ENCODE measurements at places on chromosomes 4 and X.

DNA sequence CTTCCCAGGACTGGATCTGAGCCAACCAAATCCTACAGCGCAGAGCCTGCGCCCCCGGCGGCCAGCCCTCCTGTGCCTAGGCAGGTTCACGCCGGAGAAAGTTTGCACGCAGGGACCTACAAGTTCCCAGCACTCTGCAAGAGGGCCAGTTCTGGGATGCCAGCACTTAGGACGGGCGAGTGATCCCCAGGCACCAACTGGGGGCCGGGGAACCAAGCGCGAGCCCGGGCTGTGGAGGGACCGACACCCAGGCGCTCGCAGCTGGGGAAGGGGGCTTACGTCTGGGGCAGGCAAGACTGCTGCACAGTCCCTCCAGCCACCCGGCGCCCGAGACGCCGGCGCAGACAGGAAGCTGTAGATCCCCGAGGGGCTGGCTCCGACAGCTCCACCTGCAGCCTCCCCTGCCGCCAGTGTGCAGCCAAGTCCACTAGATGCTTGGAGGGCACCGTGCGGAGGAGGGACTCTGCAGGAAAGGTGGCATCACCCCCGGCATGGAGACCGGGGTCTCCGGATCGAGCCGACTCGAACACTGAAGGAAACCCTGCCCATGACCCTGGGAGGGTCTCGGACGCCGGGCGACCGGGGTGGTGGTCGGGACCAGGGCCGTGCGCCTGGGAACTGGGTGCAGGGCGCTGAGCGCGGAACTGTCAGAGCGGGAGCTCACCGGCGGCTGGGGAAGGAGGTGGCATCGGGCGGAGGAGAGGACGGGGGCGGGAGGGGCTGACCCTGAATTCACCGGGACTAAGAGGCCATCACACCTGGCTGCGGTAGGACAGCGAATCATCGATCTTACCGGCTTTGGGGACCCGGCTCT lies 566 bp downstream of the CORIN start:
- no peak overlapping the region for H3K27ac ChIP-seq
- no peaks in the 10 kb centered on the region for H3K27me3 ChIP-seq
- peak; percentile 68 for DNase-seq
- peak overlapping the region; percentile 41 for H3K4me3 ChIP-seq
- peaks cover 6% of the 10 kb centered on the region for H3K4me1 ChIP-seq

GRCh38 chrX:43165343-43165920 lies 387.5 kb upstream of the PPP1R2C start:
- DNase-seq, result no peak
- no peak overlapping the region for H3K27ac ChIP-seq
- H3K27me3 ChIP-seq, result no peaks in the 10 kb centered on the region
- no peaks in the 10 kb centered on the region for H3K36me3 ChIP-seq

GRCh38 chrX:31551913-31552312 lies 480.1 kb upstream of the FTHL17 start:
- H3K36me3 ChIP-seq, result no peaks in the 10 kb centered on the region
- DNase-seq, result no peak
- no peaks in the 10 kb centered on the region for H3K27me3 ChIP-seq
- H3K4me1 ChIP-seq, result no peaks in the 10 kb centered on the region
- no peak overlapping the region for H3K27ac ChIP-seq

- DNase-seq, result no peak
- H3K27ac ChIP-seq, result no peak overlapping the region
- no peak overlapping the region for H3K4me3 ChIP-seq
- peaks cover 29% of the 10 kb centered on the region for H3K36me3 ChIP-seq
These were observed 9.7 kb downstream of the RAP2C start for GRCh38 chrX:132209527-132209926.

- no peak overlapping the region for H3K4me3 ChIP-seq
- peaks cover 22% of the 10 kb centered on the region for H3K4me1 ChIP-seq
- H3K27ac ChIP-seq, result peak overlapping the region; percentile 23
- no peaks in the 10 kb centered on the region for H3K27me3 ChIP-seq
These were observed 58.0 kb downstream of the SH3BGRL start for GRCh38 chrX:81259714-81260395.

- H3K4me1 ChIP-seq, result no peaks in the 10 kb centered on the region
- no peak overlapping the region for H3K4me3 ChIP-seq
- no peak overlapping the region for H3K27ac ChIP-seq
These were observed 14.1 kb downstream of the NOP14 start for GRCh38 chr4:2948895-2949781.

- DNase-seq, result no peak
- peaks cover 10% of the 10 kb centered on the region for H3K4me1 ChIP-seq
- no peaks in the 10 kb centered on the region for H3K36me3 ChIP-seq
- H3K27me3 ChIP-seq, result no peaks in the 10 kb centered on the region
These were observed 565.7 kb downstream of the PPARGC1A start for GRCh38 chr4:23324021-23324690.

GRCh38 chr4:77697860-77698590 lies 92.4 kb downstream of the CXCL13 start:
- H3K27me3 ChIP-seq, result no peaks in the 10 kb centered on the region
- H3K4me1 ChIP-seq, result peaks cover 26% of the 10 kb centered on the region
- no peak for DNase-seq
- H3K36me3 ChIP-seq, result no peaks in the 10 kb centered on the region

- H3K4me1 ChIP-seq, result peaks cover 24% of the 10 kb centered on the region
- no peak overlapping the region for H3K4me3 ChIP-seq
- H3K36me3 ChIP-seq, result no peaks in the 10 kb centered on the region
- no peak for DNase-seq
- H3K27ac ChIP-seq, result peak overlapping the region; percentile 29
- no peaks in the 10 kb centered on the region for H3K27me3 ChIP-seq
These were observed 47.7 kb upstream of the CXCL8 start for GRCh38 chr4:73692701-73693100.

DNA sequence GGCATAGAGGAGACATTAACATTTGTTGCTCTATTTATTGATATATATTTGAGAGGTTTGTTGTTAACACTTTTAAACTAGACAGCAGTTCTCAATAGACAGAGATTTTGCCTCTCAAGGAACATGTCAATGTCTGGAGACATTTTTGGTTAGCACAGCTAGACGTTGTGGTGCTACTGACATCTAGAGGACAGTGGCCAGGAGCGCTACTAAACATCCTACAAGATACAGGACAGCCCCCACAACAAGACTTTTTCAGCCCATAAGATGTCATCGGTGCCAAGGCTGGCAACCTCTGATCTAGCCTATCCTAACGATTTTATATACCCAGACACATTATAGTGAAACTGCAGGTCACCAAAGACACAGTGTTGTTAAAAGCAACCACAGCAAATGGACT lies 18.4 kb upstream of the CTSO start:
- DNase-seq, result no peak
- no peaks in the 10 kb centered on the region for H3K4me1 ChIP-seq
- no peaks in the 10 kb centered on the region for H3K27me3 ChIP-seq
- H3K27ac ChIP-seq, result no peak overlapping the region
- H3K4me3 ChIP-seq, result no peak overlapping the region

- no peaks in the 10 kb centered on the region for H3K36me3 ChIP-seq
- no peak overlapping the region for H3K4me3 ChIP-seq
- H3K4me1 ChIP-seq, result no peaks in the 10 kb centered on the region
- no peak overlapping the region for H3K27ac ChIP-seq
- no peaks in the 10 kb centered on the region for H3K27me3 ChIP-seq
- no peak for DNase-seq
These were observed 35.6 kb upstream of the FAM9B start for GRCh38 chrX:9069573-9069972.

DNA sequence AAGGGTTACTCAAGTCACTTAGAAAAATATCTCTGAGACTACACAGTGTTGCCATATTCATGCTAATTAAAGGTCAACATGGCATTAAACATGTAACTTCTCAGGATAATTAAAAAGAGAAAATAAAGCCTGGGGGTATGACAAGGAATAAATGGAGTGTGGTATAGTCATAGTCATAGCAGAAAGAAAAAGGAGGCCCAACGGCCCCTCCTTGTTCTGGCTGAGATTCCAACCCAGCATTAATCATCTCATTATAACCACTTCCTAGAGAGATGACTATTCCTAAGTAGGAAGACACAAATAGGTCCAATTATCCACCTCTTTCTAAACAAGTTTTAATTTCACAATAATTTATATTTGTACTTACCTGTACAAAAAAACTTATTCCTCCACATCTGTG lies 778.4 kb upstream of the AADAT start:
- H3K36me3 ChIP-seq, result no peaks in the 10 kb centered on the region
- no peak for DNase-seq
- H3K27me3 ChIP-seq, result no peaks in the 10 kb centered on the region
- no peak overlapping the region for H3K4me3 ChIP-seq

DNA sequence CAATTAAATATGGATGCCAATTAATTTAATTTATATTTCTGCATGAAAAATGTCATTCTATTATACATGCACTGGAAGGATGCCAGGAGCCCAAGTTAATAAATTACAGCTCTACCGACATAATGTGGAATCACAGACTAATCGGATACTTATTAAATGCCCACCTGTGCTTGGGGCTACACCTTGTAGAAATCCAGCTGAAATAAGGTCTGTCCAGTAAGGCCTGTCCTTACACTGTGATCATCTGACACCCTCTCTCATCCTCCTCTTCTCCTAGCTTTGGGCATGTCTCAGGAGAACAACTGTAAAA lies 6.0 kb upstream of the SHISA3 start:
- H3K4me1 ChIP-seq, result no peaks in the 10 kb centered on the region
- no peak for DNase-seq
- H3K27ac ChIP-seq, result no peak overlapping the region
- no peaks in the 10 kb centered on the region for H3K36me3 ChIP-seq

- H3K27ac ChIP-seq, result no peak overlapping the region
- H3K4me3 ChIP-seq, result no peak overlapping the region
- H3K27me3 ChIP-seq, result no peaks in the 10 kb centered on the region
- DNase-seq, result no peak
These were observed 165.4 kb upstream of the TACR3 start for GRCh38 chr4:103885152-103885551.

DNA sequence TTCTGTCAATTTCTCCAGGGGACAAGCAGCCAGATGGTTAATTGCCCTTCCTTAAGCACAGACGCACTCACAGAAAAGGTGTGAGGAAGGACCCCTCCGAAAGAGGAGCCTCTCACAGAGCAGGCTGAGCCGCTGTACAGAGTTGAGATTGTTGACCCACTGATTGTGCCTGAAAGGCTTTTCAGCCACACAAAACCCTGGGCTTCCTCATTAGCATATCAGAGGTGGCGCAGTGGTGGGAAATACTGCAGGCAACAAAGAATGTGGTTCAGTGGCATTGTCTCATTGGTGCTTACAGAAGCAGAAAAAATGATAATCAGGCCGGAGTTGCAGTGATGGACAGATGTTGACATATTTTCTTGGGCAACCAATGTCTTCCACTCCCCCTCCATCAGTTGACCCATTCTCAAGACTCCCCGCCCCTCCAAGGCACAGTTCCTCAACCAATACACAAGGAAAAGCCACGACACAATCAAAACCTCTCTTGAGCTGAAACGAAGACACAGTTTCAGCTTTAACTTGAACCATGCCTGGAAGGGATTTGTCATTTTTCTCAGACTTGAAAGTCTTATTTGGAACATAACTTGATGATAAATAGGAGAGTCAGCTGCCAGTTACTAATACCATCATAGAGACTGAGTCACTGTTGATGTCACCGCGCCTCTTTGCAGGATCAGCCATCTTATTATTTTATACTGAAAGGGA lies 53.1 kb downstream of the ATXN3L start:
- peak overlapping the region; percentile 15 for H3K27ac ChIP-seq
- peaks cover 12% of the 10 kb centered on the region for H3K4me1 ChIP-seq
- no peaks in the 10 kb centered on the region for H3K36me3 ChIP-seq
- H3K27me3 ChIP-seq, result no peaks in the 10 kb centered on the region
- no peak overlapping the region for H3K4me3 ChIP-seq

DNA sequence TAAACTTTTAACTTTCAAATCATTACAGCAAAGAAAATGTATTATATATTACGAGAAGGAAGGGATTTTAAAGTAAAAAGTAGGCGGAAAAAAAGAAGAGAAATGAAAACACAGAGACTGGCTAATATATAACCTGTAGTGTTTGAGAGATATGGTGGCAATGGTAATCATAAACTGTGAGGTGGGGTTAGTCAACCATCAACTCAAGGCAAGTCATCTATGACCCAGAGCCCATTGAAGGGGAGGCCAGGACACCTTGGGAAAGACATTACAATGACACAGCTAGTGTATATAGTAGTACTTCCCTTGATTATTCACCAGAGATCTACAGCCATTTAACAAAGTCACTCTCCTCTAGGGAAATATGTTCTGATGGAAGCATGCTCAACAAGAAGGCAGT lies 423.9 kb upstream of the PITX2 start:
- no peaks in the 10 kb centered on the region for H3K4me1 ChIP-seq
- no peak for DNase-seq
- no peak overlapping the region for H3K4me3 ChIP-seq
- no peak overlapping the region for H3K27ac ChIP-seq
- peaks cover 4% of the 10 kb centered on the region for H3K27me3 ChIP-seq

- no peaks in the 10 kb centered on the region for H3K27me3 ChIP-seq
- DNase-seq, result no peak
- no peak overlapping the region for H3K4me3 ChIP-seq
- no peak overlapping the region for H3K27ac ChIP-seq
These were observed 402.7 kb upstream of the INTU start for GRCh38 chr4:127229855-127230608.

DNA sequence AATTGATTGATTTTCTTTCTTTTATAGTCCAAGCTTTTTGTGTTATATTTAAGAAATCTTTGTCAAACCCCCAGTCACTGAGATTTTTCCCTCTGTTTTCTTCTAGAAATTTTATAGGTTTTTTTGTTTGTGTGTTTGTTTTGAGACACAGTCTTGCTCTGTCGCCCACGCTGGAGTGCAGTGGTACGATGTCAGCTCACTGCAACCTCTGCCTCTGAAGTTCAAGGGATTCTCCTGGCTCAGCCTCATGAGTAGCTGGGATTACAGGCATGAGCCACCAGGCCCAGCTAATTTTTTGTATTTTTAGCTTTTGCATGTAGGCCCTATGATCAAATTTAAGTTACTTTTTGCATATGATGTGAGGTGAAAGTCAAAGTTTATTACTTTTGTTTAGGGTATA lies 20.9 kb upstream of the FBXW7 start:
- no peak overlapping the region for H3K27ac ChIP-seq
- H3K4me1 ChIP-seq, result no peaks in the 10 kb centered on the region
- no peaks in the 10 kb centered on the region for H3K27me3 ChIP-seq

DNA sequence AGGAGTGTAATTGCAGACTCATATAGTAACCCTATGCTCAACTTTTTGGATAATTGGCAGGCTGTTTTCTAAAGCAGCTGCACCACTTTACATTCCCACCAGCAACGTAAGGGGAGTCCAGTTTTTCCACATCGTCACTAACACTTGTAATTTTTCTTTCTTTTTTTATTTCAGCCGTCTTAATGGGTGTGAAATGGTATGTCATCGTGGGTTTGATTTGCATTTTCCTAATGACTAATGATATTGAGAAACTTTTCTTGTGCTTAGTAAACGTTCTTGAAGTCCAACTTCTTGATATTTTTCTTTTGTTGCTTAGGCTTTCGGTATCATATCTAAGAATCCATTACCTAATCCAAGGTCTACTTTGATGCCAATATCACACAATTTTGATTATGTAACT lies 95.3 kb upstream of the IL1RAPL1 start:
- H3K36me3 ChIP-seq, result no peaks in the 10 kb centered on the region
- H3K4me3 ChIP-seq, result no peak overlapping the region
- DNase-seq, result no peak
- H3K27ac ChIP-seq, result no peak overlapping the region
- H3K27me3 ChIP-seq, result no peaks in the 10 kb centered on the region
- H3K4me1 ChIP-seq, result no peaks in the 10 kb centered on the region
